ENCODE measurements at places on chromosomes 16 and 17.

DNA sequence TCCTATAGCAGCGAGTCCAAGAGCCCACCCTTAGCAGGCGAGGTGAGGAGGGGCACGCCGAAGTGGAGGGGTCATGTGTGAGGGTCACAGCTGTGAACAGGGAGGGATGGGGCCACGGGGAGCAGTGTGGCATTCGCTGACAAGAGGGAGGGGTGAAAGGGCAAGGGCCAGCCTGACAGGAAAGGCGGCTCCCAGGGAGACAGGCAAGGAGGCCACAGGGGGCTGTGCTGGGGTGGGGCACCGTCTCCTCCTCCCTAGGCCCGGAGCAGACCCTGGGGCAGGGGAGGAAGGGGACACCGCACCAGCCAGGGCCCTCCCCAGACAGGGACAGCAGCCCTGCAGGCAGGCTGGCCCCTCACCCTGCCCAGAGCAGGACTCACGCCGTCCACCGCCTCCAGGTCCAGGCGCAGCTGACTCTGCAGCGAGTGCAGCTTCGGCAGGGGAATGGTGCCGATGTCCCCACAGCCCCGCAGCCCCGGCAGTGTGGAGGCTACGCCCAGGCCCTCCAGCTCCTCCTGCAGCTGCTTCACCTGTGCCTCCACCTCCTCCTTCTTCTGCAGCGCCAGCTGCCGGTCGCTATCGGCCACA, 15.1 kb downstream of the GNPTG start:
- DNase-seq = no peak

DNA sequence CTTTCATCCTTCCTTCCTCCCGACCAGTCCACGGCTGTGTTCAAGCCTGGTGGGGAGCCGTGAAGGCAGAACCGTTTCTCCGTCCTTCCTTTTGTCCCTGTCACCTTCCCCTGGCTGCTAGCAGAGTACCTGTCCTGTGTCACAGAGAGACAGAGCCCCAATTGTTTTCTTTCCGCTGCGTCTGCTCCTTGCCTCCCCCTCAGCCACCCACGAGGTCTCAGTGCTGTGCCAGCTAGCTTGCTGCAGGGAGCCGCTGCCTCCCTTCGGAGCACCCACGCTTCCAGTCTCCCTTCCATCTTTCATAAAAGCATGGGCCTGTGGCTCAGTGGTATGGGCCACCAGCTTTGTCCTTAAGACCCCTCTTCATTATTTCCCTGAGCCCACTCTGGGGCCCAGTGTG, 62.2 kb downstream of the MPRIP start:
- DNase-seq = no peak

GRCh38 chr16:85570213-85570734, 42.8 kb upstream of the GSE1 start:
- DNase-seq = no peak

GRCh38 chr16:21276090-21276489, 2.0 kb downstream of the CRYM start:
- DNase-seq = no peak

- DNase-seq = no peak
These were observed 29.9 kb downstream of the DYNLL2 start for GRCh38 chr17:58112970-58113631.

- no peak for DNase-seq
These were observed 29.0 kb downstream of the IL21R start for GRCh38 chr16:27430923-27431484.

- DNase-seq = no peak
These were observed 22.7 kb downstream of the SLC6A4 start for GRCh38 chr17:30212750-30213149.

- no peak for DNase-seq
These were observed 479.5 kb downstream of the TMEM114 start for GRCh38 chr16:8110572-8111514.

GRCh38 chr16:17359788-17360390, 110.9 kb downstream of the XYLT1 start:
- peak; percentile 63 for DNase-seq

DNA sequence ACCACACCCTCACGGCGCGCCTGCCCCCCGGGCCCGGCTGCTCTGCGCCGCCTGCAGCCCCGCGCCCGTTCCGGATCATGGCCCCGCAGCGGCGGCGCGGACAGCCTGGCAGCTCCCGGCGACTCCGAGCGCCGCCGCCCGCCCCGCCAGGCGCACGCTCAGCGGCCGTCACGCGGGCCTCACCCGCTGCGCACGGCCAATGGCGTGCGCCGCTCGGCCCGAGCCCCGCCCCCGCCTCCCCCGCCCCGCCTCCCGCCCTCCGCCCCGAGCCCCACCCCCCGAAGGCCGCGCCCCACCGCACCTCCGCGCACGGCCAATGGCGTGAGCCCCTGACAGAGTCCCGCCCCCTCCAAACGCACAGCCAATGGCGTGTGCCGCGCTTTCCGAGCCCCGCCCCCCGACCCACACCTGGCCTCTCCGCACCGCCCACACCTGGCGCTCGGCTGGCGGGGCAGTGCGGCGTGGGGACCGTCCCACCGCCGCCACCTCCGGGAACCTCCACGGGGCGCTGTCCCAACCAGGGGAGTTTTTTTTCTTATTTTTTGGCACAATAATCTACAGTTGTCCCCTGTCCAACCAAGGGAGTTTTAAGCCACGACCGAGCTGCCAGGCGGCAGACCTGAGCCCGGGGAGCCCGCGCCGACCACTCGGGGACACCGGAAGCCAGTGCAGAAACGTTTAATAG, at the start of gene PCYT2:
Gene PCYT2 (minus strand): TSS at position 123 of the 685 bp plus-strand sequence. CDS start 44 bp downstream, at position 79.
- DNase-seq = peak; percentile 60

DNA sequence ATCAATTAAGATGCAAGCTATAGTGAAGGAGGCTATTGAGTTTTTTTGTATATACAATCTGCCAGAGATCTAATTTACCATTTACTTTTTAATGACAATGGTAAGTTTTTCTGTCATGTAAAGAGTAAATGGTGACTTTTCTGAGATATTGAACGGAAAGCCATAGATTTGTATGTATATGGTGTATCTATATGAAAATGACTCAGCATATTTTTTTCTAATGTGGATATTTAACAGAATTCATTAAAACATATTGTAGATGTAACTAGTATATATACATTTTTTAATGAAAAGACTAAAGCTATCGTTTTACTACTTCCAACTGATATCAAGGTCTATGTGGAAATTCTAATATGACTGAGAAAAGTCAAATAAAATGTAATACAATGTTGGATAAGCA, 34.1 kb downstream of the CNTNAP4 start:
- no peak for DNase-seq

DNA sequence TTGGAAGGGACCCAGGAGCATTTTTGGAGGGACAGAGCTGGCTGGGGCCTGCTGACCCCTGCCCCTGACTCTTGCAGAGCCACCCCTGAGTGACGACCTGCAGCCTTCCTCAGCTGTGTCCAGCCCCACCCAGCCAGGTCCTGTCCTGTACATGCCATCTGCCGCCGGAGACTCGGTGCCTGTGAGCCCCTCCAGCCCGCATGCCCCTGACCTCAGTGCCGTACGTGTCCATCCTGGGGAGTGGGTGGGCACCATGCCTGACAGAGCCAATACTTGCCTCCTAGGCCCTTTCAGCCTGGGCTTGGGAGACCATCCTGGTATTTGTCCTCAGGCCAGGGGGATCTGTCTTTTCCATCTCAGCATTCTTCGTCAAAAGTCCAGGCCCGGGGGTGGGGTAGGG, 27.5 kb downstream of the UNC13D start:
- no peak for DNase-seq

DNA sequence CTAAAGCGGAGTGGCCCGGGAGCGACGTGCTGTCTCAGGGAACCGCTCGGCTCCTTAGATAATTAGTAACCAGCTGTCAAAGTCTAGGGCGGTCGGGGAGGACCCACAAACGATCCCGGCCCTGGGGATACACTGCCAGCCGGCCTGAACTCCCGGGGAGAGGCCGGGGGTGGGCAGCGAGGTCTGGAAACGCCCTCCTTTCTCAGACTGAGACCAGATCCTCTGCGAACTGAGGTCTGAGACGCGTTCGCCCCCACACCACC, 1.3 kb downstream of the HNF1B start:
- no peak for DNase-seq

- DNase-seq = no peak
These were observed 12.7 kb upstream of the STAC2 start for GRCh38 chr17:39238311-39238972.

- DNase-seq = no peak
These were observed 132.9 kb downstream of the USP31 start for GRCh38 chr16:23016368-23016767.

DNA sequence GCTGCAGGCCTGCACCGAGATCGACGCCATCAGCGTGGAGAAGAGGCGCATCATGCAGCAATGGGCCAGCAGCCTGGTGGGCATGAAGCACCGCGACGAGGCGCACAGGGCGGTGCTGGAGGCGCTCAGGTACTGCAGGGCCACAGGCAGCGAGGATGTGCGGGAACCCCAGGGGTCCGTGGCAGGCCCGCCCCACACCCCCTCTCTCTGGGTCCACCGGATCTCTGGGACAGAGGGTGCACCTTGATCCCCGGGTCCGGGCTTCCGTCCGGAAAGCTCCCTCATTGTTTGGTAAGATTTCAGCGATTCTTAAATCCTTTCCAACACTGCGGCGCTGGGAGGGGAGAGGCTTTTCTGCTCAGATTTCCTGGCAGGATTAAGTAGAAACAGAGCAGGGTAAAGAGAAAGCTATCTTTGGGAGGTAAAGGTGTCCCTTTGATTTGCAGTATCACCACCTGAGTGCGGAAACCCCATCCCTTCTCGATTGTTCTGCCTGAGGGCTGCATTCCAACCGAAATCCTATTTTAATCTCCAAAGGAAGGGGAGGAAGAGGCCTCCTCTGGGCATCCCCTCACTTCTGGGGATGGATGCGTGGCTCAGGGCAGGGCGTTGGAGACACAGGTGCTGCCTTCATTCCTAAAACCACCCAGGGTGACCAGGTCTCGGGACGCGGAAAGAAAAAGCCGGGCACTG, 29.2 kb downstream of the CCDC40 start:
- DNase-seq = no peak

GRCh38 chr16:87086156-87086555, 231.0 kb downstream of the C16orf95 start:
- DNase-seq = no peak

DNA sequence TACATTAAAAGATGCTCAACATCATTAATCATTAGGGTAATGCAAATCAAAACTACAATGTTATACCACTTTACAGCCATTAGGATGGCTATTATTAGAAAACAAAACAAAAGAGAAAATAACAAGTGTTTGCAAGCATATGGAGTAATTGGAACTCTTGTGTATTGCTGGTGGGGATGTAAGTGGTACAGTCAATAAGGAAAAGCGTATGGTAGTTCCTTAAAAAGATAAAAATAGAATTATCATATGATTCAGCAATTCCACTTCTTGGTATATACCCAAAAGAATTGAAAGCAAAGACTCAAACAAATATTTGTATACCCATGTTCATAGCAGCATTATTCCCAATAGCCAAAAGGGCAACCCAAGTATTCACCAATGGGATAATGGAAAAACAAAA, 1.4 kb upstream of the CAPNS2 start:
- no peak for DNase-seq

DNA sequence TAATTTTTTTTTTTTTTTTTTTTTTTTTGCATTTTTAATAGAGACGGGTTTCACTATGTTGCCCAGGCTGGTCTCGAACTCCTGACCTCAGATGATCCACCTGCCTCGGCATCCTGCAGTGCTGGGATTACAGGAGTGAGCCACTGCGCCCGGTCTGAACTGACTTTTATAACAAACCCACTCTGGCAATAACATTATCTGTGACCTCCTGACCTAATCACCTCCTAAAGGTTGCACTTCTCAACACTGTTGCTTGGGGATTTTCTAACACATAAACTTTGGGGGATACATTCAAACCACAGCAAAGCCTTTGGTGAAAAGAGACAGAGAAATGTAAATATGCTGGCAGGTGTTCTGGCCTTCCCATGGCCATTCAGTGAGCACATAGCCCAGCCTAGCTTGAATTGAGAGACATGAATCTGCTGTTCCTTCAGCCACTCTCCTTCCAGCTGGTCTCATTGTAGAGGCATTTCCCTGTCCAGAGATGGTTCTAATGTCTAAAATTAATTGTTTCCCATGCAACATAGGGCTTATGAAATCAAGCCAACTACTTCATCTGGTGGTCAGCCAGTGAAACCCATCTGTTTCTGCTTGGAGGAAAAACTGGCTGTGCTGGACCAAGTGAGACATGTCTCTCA, 28.3 kb downstream of the LYRM1 start:
- DNase-seq = no peak

DNA sequence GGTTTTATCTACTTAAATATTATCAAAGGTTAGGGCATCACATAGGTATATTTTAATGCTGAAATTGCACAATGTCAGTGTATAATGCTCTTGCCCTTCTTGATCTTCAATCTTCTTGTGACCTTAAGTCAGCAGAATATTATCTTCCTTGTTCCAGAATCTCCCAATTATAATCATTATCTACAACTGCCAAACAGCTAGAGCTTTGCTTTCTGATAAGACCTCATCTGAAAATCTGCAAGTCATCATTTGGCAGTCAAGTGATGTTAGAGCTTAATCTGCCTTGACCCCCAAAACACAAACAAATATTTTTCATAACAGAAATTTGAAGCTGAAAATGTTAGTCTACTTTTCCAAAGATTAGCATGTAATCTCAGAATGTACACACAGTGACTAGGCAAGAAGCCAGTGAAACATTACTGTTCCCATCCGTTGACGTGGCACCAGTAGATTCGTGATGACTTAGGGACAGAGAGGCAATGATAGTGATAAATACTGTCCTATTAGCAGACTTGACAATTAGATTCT, 19.8 kb downstream of the REXO5 start:
- no peak for DNase-seq

DNA sequence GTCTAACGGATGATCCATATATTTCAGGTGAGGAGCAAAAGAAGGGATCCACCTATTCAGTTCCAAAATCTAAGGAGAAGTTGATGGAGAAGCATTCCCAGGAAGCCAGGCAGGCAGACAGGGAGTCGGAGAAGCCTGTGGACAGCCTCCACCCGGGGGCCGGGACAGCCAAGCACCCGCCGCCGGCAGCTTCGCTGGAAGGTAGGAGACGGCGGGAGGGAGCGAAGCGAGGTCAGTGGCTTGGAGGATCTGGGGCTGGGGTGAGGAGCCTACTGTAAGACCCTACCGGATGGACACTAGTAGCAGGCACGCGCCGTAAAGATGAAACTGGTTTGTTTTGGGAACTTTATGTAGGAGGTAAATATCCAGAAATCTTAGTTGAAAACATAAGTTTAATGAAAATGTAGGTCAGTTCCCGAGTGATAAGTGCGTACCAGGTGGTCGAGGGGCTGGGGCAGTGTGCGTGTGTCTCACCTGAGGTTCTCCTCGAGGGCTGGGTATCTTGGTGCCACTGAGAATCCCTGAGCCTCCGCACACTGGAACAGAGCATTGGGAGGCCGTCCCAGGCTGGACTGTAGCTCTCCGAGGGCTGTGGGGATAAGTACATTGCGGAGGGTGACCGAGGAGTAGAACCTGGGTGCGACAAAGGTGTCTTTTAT, 714 bp downstream of the SPATA33 start:
- DNase-seq = no peak

- no peak for DNase-seq
These were observed 98.7 kb downstream of the NPIPB11 start for GRCh38 chr16:29307598-29308507.

- DNase-seq = no peak
These were observed 8.4 kb downstream of the ZDHHC1 start for GRCh38 chr16:67407788-67408452.

- DNase-seq = no peak
These were observed 463 bp downstream of the TOP2A start for GRCh38 chr17:40417258-40417608.

Measured in DMS 273 treated with DMSO at 0.1 percent for 48 hours (cell line).